ENCODE measurements at places on chromosomes 7 and 10.

DNA sequence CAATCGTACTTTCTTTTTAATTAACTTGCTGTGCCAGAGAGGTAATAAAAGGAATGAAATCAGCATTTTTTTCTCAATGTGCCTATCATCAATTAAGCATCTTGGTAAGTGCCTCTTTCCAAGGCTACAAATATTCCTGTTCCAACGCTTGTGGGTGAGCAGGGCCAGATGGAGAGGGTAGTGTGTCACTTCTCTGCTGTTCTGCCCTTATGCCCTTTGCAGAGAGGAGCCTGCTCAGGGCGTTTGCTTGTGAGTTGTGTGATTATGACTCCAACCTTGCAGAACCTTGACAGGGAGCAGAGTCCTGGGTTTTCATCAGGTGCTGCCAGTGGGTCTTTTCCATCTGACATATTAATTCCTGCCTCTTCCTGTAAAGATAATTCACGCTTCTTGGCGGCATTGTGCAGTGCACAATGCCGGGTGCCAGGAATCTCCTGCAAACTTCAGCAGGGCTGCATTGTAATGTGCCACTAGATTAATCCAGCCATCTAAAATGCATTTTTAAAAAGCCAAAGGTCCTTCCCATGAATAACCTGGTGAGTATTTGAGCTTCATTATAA is 234.4 kb downstream of the ARHGAP12 start:
- no peak for DNase-seq

DNA sequence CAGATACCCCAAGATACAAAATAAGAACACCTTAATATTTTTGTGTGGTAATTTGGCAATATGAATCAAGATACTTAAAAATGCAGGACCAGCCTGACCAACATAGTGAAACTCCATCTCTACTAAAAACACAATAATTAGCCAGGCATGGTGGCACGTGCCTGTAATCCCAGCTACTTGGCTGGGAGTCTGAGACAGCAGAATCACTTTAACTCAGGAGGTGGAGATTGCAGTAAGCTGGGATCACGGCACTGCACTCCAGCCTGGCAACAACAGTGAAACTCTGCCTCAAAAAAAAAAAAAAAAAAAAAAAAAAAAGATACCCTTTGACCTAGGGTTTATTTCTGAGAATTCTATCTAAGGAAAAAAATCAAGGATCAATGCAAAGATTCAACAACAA is 450.7 kb downstream of the SORCS1 start:
- no peak for DNase-seq

DNA sequence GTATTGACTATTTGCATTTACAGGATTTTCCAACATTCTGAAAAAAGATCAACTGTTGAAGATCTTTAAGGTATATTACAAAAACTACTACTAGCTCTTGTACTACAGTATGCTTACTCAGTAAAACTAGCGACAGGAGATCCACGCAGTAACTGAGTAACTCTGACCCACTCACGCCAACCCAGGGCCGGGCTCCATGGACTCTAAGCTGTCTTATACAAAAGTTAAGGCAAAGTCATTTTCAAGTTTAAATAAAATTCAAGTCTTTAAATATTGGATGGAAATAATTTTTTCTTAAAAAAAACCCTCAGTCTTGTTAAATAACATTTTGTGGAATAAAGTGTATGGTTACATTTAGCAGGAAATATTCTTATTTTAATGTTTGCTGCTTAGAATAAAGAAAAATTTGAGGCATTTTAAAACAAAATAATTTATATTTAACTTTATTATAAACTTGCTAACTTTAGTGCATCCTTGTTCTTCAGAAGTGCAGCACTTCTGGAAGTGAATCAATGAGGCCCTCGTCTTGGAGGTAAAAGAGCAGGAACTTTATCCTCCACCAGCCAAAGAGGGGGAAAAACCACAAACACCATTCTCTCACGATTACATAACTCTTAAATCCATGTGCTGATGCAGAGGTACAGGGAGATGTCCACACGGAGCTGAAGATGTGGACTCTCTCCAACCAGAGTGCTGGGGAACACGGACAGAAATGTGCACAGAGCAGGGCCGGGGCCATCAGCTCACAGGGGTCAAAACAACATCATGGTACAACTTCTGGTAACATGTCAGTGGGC is 119.9 kb downstream of the LARP4B start:
- DNase-seq, result no peak

DNA sequence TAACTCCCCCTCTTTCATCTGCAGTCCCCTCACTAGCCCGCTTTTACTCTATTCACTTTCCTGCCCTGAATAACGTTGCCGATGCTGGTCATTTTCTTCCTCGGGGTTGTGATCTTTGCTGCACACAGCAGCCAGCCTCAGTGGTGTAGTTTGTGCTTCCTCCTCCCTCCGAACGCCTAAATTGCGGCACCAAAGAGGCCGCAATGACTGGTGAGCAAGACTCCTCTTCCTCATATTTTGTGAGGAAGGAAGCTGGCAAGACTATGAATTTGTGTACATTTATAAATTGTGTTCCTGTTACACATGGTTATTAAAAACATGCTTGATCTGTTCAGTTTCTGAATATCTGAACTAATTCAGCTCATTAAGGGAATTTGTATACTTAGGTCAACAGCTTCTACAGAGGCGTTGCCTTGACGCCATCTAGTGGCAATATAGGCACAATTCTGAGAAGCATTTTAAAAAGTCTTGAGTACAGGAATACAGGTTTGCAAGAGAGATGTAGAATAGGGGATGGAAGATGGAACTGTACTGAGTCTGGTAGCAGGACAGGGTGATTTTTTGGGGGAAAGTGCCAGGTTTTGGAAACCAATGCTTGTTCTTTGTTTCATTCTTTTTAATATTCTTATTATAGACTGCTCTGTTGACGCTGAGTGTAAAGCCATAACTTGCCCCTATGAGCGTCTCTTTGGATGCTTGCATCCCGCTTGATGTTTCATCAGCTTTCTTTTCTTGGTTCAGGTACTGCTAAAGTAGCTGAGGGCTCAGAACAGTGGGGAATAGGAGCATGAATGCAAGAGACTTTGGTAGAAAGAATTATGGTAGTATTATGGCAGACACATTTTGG is 4.1 kb upstream of the TAS2R5 start:
- peak; percentile 11 for DNase-seq

GRCh38 chr7:10940704-10941355 is 32.8 kb upstream of the PHF14 start:
- DNase-seq, result no peak

DNA sequence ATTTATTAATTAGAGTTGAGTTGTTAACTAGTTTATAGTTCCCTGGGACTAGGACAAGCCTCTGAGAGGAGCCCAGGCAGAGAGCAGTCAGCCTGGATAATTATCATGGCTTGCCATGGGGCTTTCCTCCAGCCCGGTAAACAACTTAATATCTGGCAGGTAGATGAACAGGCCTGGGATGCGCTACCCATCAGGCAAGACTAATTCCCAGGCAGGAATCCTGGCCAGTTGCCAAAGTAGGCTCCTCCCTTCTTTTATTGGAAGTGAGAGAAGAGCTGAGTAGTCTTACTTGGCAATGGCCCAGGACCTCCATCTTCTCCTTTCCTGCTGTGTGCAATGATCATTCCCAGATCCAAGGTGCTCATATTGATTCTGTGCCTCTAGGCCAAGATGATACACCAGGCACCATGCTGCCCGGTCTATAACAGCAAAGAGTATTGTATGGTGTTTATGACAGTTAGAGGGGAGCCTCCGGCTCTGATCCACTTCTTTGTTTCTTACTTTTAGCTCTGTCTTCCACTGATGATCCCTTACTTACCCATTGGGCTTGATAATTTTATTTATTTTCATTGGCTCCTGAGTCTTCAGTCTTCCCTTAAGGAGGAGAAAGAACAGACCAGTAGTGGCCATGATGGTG is 408.7 kb downstream of the REEP3 start:
- DNase-seq, result no peak

DNA sequence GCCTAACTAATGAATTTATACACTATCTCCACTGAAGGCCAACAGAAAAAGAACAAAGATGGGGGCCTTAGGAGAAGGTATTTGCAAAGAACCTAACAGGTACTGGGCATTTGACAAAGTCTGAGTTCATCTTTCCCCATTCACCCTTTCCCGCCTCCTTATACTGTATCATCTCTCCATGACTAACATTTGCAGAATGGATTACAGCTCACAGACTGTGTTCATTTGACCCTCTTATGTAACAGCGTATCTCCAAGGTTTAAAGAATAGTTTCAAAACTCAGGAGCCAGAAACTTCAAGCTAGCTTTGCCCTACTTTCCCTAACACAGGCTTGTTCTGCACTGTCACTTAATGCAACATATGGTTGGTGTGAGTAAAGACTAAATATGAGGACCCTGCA is 238.7 kb upstream of the CELF2 start:
- DNase-seq, result no peak

- no peak for DNase-seq
Observed at GRCh38 chr10:50291261-50291850, 40.0 kb upstream of the ASAH2 start.

GRCh38 chr7:13416071-13416470 is 573.4 kb downstream of the ETV1 start:
- no peak for DNase-seq

- no peak for DNase-seq
Observed at GRCh38 chr10:98636921-98637329, 190.2 kb upstream of the HPS1 start.

DNA sequence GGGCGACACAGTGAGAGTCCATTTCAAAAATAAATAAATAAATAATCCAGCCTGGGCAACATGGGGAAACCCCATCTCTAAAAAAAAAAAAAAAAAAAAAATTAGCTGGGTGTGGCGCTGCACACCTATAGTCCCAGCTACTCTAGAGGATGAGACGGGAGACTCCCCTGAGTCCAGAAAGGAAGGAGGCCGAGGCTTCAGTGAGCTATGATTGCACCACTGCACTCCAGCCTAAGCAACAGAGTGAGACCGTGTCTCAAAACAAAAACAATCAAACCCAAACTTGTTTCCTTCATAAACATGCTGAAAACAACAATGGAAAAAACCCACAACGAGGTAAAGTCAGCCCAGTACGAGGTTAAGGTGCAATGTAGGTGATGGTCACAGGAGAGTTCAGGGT is 1.2 kb downstream of the COX19 start:
- no peak for DNase-seq

DNA sequence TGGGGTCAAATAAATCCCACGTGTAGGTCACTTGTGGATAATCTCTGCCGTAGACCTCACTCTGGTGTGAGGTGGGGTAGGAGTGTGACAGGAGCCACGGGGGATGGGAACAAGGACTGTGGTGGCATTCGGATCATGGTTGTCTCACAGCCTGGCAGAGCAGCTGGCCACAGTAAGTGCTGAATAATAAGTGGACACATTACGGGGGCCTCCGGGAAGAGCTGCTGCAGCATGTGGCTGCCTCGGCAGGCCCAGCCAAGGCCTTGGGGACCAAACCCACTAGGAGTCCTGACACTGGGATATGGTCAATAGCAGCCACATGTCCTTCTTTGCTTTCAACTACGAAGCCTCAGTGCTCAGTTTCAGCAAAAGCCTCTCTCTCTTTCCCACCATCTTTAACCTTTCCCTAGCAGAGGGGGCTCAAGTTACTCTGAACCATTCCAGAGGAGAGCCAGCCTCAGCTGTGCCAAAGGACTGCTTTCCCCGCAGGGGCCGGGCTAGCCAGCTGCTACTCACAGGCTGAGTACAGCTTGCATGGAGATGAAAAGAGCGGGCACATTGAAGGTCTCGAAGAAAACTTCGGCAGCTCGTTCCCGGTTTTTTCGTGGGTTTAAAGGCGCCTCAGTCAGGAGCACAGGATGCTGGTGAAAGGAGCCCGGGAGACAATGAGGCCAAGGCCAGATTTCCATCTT is 17.3 kb downstream of the ACTR1A start:
- no peak for DNase-seq

GRCh38 chr10:13496931-13497330 is 31.9 kb downstream of the BEND7 start:
- DNase-seq, result no peak

GRCh38 chr10:125033146-125033924 is 91.4 kb downstream of the ZRANB1 start:
- DNase-seq, result no peak

GRCh38 chr10:24900888-24901685 is 51.3 kb downstream of the PRTFDC1 start:
- DNase-seq, result no peak

- DNase-seq, result no peak
Observed at GRCh38 chr10:85611093-85611740, 755.4 kb downstream of the GRID1 start.

DNA sequence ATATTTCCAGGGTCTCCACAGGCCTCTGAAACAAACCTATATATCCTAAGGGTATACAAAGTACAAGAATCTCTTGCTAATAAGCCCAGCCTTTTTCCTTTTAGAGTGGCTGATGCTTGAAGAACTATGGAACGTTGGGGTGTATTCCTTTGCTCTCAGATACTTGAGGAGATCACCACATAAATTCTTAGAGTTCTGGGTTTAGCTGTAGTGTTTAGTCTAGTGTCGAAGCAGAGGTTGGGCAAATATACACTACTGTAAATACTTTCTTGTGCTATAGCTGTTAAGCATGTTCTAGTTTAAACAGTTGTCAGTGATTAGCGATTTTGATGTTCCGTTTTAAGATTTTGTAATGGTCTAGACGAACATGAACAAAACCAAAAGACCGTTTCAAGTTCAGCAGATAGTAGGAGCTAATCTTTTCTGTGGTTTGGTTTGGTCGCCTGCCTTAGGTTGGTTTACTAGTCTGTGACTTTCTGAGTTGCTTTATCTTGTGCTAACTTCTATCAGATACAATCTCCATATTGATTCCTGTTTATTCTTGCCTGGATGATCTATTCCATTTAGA is 229.6 kb downstream of the NSUN6 start:
- DNase-seq, result no peak

GRCh38 chr10:2633630-2634029 is 433.7 kb upstream of the PFKP start:
- DNase-seq, result no peak

- DNase-seq, result no peak
Observed at GRCh38 chr10:7233259-7233991, 177.4 kb downstream of the SFMBT2 start.

GRCh38 chr10:61539876-61540275 is 86.7 kb upstream of the TMEM26 start:
- DNase-seq, result no peak

- no peak for DNase-seq
Observed at GRCh38 chr10:93445097-93445960, 36.8 kb downstream of the MYOF start.

DNA sequence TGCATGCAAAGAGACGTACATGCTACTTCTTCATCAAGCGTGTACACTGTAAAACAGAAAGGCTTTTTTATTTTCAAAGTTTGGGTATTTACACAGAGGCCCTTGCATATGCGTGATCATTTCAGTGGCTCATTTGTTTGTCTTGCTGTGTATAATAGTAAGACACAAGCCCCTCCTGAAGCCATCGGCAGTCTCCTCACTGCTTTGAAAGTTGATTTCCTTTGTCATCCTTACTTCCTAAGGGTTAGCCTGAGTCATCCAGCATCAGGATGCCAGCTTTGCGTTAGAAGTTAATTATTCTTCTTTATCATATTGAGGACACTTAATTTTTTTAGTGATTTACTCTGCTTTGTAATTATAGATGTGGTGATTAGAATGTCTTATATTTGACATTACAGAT is 72.5 kb upstream of the CTBP2 start:
- DNase-seq, result no peak

- DNase-seq, result no peak
Observed at GRCh38 chr10:36496758-36497157, 628.6 kb upstream of the ANKRD30A start.
